ENCODE measurements at places on chromosomes 1 and 21. TPM values are rescaled to one million over a fixed set of nuclear protein-coding genes. Genes with fewer than 3 reads are reported as not detected.

DNA sequence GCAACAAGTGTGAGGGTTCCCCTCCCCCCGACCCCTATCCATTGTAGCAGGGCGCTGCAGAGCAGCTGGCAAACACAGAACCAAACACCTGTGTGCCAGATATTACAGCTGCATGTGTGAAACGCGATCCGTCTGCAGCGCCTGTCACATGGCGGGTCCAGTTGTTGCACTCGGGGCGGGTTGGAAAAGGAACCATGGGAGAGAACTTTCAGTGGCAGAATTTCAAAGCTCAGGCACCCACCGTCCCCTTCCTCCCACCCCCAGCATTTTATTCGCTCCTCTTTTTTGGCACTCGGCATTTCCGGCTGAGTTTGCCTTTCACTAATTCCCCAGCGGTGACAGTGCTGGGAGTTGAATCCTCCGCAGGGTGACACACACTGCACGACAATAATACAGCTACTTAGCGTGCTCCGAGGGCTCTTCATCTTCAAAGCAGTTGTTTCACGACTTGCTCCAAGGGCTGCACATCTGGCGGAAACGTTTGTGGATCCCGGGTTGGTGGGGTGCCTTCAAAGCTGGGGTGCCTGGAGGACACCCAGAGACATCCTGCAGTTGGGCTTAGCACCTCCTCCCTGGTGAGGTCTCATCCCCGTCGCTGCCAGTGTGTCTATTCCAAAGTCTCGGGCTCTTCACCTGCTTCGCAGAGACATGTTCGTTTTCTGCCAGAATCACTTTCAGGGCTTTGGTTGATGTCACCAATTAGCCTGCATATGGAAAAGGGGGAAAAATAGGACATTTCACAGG, 180.7 kb downstream of the ZBTB18 start:
- H3K27me3 ChIP-seq = peaks cover 13% of the 10 kb centered on the region
- peak overlapping the region; percentile 61 for H3K4me3 ChIP-seq
- no peaks in the 10 kb centered on the region for H3K36me3 ChIP-seq
- no peak overlapping the region for H3K27ac ChIP-seq

DNA sequence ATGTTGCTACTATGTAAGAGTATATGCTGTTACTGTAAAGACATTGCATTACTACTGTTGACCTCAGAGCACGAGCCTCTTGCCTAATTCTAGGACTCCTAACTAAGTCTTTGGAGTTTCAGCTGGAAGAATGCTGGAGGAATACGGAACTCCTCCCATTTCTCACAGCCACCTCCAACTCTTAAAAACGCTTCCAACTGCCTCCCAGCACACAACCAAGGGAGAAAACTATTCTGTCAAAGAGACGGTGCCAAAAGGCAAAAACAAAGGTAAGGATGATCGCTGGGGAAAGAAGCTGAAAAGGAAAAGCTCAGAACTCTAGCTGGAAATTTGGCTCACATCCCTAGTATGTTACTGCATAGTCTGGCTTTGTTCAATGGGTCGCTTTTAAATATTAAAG, at the start of gene FMO2:
Gene FMO2, plus strand, starts transcription at position 210 of the 400 bp plus-strand sequence. CDS start 414 bp downstream, outside the sequence.
- no peaks in the 10 kb centered on the region for H3K27me3 ChIP-seq
- no peaks in the 10 kb centered on the region for H3K4me1 ChIP-seq
- DNase-seq = no peak
- no peaks in the 10 kb centered on the region for H3K36me3 ChIP-seq

DNA sequence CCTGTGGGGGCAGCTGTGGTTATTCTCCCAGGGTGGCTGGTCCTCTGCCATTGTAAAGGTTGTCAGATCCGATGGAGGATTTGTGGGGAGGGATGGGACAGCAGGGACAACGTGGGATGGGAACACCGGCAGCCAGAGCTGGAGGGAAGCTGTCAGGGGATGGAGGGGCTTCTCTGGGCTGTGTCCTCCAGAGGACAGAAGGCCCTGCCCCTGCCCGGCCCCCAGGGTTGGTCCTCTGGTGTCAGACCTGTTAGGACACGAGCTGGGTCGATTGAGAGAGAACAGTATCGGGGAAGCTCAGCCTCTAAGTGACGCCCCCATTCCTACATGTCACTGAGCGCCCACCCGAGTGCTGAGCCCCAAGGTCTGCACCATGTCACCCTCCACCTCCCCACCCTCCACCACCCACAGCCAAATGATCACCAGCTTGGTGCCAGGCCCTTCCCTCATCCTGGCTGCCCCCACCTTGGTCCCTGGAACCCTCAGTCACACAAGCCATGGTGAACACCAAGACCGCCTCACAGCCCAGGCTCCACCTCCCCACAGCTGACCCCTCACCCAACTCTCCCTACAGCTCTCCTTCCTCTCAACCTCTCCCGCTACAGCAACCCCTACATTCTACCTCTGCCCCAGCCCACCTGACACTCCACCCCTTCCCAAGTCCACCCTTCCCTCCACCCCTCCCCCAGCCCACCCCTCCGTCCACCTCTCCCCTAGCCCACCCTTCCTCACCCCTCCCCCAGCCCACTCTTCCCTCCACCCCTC, 244.4 kb downstream of the MATN1 start:
- no peaks in the 10 kb centered on the region for H3K4me1 ChIP-seq
- H3K4me3 ChIP-seq = no peak overlapping the region
- H3K27ac ChIP-seq = no peak overlapping the region
- no peaks in the 10 kb centered on the region for H3K27me3 ChIP-seq

TSPEAR gene
- total RNA-seq = not detected
